ENCODE measurements at places on chromosomes 7 and 10.

GRCh38 chr10:87659571-87660483, at the start of gene PAPSS2:
PAPSS2 (plus strand) TSS chr10:87659878; CDS start chr10:87659982, 104 bp downstream.
- peak; percentile 39 for DNase-seq

DNA sequence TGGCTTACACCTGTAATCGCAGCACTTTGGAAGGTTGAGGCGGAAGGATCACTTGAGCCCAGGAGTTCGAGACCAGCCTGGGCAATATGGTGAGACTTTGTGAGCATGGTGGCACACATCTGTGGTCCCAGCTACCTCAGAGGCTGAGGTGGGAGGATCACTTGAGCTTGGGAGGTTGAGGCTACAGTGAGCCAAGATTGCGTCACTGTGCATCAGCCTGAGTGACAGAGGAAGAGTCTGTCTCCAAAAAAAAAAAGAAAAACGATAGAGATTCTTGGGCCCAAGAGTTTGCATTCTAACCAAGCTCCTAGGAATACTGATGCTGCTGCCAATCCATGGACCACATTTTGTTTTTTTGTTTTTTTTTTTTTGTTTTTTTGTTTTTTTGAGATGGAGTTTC, 12.1 kb downstream of the MYOZ1 start:
- no peak for DNase-seq

DNA sequence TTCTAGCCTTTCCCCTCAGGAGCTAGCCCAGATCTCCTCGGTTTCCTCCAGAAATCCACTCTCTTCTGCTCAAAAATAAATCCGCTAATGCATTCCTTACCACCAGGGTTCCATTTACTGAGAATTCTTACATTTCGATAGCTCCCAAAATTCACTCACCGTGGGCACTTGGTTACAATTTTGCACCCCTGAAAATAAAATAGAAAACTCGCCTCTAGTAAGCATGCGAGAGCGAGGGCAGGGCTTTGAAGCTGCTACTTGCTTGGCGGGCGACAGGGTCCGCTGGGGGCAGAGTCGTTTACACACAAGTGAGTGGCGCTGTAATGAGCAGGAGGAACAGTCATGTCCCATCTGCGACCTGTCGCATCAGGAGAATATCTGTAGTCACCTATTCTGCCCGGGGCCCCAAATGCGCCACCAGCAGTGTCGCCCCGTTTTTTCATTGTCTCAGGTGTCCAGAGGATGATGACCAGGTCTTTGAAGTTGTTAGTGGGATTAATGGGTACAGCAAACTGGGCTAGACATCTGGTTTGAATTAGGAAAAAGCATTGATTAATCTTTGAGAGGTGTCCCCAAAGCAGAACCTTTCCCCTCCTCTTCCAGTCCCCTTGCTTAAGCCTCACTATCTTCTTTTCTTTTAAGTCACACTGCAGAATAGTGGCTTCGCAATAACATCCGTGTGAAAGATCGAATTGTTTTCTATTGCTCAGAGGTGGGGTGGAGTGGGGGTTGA, 1.2 kb upstream of the MEOX2 start:
- peak; percentile 18 for DNase-seq

- no peak for DNase-seq
Observed at GRCh38 chr10:62643606-62644587, 160.6 kb upstream of the ADO start.
